ENCODE measurements at places on chromosomes 4 and X. TPM values are rescaled to one million over a fixed set of nuclear protein-coding genes. Genes with fewer than 3 reads are reported as not detected.

- DNase-seq: no peak
These were observed 31.2 kb upstream of the VSIG4 start for GRCh38 chrX:66071126-66071525.

DNA sequence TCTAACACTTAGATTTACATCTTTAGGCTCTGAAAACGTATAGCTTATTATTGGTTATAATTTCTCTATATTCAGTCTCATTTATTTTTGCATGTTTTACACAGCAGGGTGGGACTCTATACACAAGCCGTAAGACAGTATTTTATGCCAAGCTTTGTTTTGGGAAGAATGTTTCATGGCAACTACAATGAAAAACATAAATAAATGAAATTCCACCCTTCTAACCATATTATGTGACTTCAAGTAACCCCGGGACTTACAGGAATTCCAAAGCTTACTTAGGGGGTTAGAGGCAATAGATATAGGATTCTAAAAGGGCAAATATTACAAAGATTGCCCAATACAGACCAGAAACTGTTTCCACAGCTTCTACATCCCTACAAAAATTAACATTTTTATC, 370.9 kb downstream of the PRR32 start:
- DNase-seq: no peak

DNA sequence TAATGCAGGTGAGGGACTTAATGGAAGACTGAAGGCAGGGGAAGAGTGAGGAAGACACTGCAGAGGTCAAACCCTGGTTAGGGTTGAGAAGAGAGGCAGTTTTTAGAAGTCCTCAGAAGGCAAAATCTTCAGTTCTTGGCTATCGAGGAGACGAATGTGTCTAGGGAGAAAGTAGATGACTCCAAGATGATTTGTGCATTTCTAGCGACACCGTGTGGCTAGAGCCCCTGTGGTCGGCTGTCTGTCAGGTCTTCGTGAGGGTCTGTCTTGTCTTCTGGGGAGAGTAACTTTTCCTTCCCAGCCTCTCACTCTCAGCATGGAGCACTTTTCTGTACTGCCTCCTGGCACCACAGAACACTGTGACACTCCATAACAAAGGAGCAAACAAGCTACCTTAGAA, 458.1 kb downstream of the STIM2 start:
- peak; percentile 11 for DNase-seq

DNA sequence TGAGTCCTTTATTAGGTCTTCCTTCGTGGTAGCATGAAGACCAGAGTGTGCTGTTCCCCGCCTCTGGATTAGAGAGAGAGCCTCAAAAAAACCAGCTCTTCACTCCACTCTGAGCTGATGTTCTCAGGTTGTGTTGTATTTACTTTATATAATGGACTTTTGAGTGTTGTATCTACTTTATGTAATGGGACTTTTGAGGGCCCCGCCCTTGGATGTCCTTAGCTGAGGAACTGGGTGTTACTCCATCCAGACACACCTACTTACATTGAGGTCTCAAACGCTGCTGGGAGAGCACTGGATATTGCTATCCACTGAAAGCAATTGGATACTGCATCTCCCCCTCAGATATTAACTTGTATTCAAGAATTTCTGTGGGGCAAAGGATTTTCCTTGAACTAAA, 28.2 kb downstream of the ATP8A1 start:
- no peak for DNase-seq

- DNase-seq: no peak
These were observed 2.1 kb downstream of the MND1 start for GRCh38 chr4:153346563-153346962.

DNA sequence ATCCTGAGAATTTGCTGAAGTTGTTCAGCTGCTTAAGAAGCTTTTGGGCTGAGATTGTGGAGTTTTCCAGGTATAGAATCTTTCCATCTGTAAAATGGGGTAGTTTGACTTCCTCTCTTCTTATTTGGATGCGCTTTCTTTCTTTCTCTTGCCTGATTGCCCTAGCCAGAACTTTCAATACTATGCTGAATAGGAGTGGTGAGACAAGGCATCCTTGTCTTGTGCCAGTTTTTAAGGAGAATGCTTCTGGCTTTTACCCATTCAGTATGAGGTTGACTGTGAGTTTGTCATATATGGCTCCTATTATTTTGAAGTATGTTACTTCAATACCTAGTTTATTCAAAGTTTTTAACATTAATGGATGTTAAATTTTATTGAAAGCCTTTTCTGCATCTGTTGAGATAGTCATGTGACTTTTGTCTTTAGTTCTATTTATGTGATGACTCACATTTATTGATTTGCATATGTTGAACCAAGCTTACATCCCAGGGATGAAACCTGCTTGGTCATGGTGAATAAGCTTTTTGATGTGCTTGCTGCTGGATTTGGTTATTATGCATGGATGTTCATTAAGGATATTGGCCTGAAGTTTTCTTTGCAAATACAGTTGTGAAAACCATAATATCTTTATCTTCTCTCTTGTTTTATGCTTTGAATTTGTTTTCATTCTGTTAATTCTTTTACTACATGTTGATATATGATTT, 573.8 kb upstream of the NDST4 start:
- DNase-seq: no peak

DNA sequence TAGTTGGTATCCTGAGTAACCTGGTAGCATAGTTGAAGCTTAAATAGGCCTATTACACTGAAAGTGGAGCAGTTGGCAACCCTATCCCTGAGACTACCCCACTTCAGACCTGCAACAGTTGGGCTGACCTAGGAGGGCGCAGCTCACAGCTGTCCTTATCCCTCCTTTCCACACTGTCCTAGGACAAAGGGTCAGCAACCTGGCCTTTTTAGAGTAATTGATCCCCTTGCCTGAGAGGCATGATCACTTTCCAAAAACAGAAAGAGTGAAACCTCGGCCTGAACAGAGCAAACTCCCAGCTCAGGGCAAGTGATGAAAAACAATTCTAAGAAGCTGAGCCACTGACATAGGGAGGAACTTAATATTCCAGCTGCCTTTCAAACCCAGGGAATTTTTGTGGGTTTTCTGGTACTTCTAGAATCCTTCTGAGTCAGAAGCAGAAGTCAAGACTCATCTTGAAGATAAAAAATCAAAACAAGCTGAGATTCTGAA, 94.9 kb upstream of the MYOZ2 start:
- no peak for DNase-seq

DNA sequence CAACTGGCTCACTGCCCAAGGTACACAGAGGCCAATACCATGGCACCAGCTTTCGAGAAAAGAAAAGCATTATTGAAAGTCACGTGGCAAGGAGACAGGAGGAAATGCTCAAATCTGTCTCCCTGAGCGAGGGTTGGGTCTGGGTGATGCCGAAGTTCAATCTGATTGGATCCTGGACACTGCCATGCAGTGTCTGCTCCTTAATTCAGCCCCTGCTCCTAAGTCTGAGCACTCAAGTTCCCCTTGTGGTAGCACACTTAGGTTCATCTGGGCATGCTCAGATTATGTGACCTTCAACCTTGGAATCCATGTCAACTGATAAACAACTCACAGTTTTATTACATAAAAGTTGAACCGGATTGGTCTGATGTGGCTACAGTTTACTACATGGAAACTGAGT, 512.6 kb upstream of the GALNT7 start:
- no peak for DNase-seq

DNA sequence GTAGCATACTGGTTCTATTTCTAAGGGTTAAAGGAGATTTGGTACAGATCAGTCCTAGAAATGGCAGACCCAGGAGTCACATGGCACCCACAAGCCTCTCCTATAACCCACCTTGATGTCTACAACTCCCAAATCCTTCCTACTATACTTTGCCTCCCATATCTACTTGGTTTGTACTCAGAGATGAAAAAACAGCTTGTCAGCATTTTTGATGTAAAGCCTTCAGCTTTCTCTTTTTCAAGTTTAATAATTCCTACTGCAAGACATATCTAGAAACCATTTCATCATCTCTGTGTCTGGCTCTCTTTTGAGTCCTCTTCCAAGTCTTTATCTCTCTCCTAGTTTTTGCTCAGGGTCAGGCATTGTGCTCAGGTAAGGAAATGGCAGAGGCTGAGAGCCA, 82.9 kb downstream of the NYX start:
- DNase-seq: no peak

RNF212 gene
- 2.3 TPM for total RNA-seq

RHOXF2B gene
- total RNA-seq: not detected

SORCS2 gene
- total RNA-seq: 0.07 TPM

OFD1 gene
- total RNA-seq: 63.7 TPM

CT45A5 gene
- total RNA-seq: 0.35 TPM

MFAP3L gene
- total RNA-seq: 1.2 TPM

RAB33A gene
- 23.3 TPM for total RNA-seq

EXOC1L gene
- total RNA-seq: not detected

TMSB15A gene
- 0.62 TPM for total RNA-seq

JCHAIN gene
- total RNA-seq: not detected

PHEX gene
- 1.9 TPM for total RNA-seq

SPINK2 gene
- not detected for total RNA-seq

PRKG2 gene
- total RNA-seq: 0.62 TPM

OTUD5 gene
- total RNA-seq: 123 TPM

PAGE1 gene
- total RNA-seq: not detected

FGF5 gene
- not detected for total RNA-seq

COX7B2 gene
- not detected for total RNA-seq
